ENCODE measurements at places on chromosomes 5 and 9.

GRCh38 chr5:10726179-10726912 is 34.7 kb downstream of the DAP start:
- DNase-seq, result no peak

GRCh38 chr5:154221371-154221896 is 30.9 kb downstream of the GALNT10 start:
- peak; percentile 79 for DNase-seq

- no peak for DNase-seq
These were observed at the start of gene STC2 for GRCh38 chr5:173327948-173328843. STC2 (minus strand) TSS chr5:173328414; CDS start chr5:173328193, 221 bp downstream.

GRCh38 chr5:68662804-68663307 is 431.0 kb upstream of the SLC30A5 start:
- DNase-seq, result no peak

Measured in CD4-positive, alpha-beta T cell treated with Interleukin-4 for 4 hours (primary cell).